ENCODE measurements at places on chromosomes 4 and X.
A peak's percentile ranks its signal among the peaks of the same experiment; 100 is the strongest.

GRCh38 chrX:47272013-47272408 lies 39.2 kb downstream of the USP11 start:
- DNase-seq = no peak

- no peak for DNase-seq
These were observed 563.1 kb upstream of the INTU start for GRCh38 chr4:127069675-127070074.

DNA sequence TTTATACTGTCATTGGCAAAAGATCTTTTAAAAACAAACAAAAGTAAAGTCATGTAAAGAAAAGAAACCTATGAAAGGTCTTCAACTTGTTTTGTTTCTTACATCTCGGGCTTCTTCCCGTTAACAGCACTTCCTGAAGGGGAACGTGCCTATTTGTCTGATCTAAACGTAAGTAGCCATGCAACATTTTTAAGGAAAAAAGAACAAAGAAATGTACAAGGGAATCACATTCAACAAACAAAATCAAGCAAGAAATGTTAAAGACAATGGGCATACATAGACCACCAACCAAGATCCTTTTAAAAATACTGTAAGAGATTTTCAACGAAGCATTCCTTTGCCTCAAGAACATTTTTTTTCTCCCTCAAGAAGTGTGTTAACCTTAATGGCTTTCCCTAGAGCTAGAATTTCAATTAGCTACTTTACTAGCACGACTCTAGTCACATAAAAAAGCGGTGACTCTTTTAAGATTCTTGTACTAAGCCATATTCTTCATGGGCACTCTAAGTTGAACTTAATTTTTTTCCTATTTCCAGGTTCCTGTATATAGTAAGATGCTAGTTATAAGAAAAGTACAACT lies 112.0 kb upstream of the TTC29 start:
- DNase-seq = no peak

DNA sequence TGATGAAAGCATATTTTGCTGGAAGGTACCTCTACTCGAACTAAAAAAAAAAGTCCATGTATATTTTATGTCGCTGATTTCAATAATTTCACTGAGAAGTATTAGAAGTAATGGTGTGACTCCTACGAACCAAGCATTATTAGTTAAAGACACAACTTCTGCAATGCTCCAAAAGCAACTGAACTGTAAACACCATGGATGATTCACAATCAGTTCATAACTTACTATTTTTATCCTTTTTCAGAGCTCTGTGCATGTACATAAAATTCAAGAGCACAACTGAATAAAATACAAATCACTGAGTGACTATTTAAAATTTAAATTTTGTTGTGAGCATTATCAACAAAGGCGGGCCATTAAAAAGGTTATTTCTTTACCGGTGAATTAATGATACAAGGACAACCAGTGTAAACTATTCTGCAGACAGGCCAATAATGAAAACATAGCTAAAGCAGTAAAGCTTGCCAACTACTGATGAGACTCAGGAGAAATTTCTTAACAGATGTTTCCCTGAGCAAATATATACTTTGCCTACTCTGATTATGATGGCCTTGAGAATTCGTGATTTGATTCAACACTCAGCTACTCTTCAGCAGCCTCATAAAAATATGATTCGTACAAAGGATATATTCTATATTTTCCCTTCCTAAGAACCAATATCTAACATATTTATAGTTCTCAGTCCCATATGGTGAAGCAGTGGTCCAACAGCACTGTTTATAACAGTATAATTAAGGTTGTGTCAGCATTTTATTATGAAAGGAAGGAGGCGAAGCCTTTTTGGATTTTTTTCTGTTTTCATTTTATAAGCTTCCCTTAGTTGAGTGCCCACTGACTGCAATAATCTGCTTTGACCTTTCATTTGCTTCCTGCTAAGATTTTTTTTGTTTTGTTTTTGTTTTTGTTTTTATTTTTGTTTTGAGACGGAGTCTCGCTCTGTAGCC lies 62.8 kb upstream of the NEIL3 start:
- no peak for DNase-seq

- DNase-seq = no peak
These were observed 1.0 kb downstream of the SH3KBP1 start for GRCh38 chrX:19886375-19886774.

- no peak for DNase-seq
These were observed 1.8 kb downstream of the CCNI start for GRCh38 chr4:77073981-77074380.

DNA sequence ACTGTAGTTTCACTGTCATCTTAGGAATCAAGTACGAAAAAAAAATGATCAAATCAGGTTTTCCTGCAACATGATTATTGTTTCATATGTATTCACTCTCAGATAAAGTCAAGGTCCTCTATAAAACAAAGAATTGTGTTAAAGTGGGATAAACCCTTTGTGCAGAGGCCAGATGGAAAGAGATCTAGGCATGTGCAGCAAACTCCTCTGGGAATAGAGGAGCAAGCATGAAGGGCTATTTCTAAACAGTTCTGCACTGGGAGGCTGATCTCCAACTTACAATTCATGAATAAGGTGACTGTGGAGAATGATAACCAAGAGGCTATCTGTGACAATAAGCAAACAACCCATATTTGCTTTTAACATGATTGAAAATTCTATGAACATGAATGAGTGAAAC lies 2.4 kb upstream of the WDFY3 start:
- DNase-seq = no peak

GRCh38 chr4:45944000-45944399 lies 179.9 kb downstream of the GABRG1 start:
- DNase-seq = no peak

- DNase-seq = no peak
These were observed 15.6 kb downstream of the OPHN1 start for GRCh38 chrX:68417651-68418050.

- DNase-seq = no peak
These were observed 399.6 kb upstream of the NDST3 start for GRCh38 chr4:117634716-117635115.

DNA sequence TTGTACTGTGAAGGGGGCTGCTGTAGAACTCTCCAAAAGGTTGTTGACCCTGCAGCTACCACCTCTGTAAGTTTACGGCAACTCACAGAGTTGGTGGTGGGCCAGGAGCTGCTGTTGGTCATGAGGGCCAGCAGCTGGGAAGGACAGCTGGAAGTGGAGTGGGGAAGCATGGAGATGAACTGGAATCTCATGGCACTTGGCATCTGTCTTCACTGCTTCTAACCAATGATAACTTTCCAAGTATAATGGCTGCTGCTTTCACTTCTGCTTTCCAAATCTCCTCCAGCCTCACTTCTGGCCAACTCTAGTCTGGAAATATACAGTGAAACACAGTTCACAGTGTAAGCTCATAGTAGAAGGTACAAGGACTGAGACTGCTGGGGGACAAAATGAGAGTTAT lies 126.5 kb upstream of the INTU start:
- no peak for DNase-seq

DNA sequence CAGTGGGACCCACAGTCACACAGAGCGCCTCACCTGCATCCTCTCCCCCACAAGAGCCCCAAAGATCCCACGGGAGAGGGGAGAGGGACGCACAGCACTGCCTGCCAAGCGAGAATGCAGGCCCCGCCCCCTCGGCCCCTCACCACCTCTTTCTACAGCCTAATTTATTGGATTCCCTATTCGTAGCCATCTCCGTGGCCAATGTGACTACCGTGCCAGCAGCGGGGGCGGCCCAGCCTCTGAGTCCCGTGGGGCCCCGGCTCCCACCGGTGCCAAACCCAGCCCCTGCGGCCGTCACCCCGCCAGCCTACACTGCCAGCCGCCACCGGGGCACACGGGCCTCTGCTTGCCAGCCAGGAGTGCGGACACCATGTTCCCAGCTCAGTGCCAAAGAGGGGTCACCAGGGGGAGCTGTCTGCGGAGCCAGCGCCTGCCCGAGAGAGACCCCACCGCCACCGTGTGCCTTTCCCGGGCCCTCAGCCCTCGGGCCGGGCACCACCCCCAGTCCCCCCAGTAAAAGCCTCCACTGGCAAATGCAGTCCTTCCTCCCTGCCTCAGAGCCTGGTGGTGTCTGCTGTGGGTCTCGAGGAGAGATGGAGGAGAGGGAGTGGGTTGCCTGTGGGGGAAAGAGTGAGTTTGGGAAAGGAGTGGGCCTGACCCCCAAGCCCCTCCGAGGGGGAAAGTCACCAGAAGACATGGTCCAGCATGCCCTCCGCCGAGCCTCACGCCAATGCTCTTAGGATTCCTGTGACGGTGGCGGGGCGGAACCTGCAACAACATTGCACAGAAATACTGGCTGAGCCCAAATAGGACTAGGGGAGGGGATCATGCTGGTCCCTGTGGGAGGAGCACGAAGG lies 19.6 kb upstream of the PLXNB3 start:
- no peak for DNase-seq

DNA sequence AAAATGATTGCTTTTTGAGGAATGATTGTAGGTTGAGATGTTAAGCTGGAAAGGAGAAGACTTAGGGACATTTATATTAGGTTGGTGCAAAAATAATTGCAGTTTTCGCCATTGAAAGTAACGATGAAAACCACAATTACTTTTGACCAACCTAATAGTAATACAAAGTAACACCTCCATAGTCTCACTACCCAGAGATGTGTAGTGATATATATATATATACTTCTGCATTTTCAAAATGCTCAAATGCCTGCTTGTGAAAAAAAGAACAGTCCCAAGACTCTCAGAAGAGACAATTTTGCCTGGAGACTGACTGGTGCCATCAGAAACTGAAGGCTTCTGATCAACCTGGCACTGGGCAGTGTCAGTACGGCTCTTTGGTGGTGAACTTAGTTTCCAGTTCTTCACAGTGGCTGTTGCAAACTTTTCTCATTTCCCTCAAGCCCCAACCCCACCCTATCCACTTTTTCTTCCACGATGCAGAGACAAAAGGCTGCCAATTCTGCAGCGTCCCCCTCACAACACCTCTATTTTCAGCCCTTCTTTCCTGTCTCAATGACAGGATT lies 35.1 kb upstream of the TAPT1 start:
- no peak for DNase-seq

DNA sequence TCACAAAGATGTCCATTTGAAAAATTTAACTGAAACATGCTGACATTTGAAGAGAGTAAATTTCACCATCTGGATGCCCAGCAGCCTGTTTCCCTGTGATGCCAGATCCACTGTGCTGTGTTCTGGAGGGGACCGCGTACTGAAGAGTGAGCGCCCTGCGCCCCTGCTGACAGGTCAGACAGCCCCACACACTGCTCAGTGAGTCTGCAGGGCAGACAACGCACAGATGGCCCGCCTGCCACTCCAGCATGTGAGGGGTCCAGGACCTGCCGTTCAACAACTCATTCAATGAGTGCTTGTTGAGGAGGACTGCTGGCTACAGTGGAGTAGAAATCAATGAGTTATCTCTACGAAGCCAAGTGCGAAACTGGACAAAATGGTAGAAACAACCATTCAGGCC lies 49.2 kb downstream of the FGFRL1 start:
- DNase-seq = no peak

DNA sequence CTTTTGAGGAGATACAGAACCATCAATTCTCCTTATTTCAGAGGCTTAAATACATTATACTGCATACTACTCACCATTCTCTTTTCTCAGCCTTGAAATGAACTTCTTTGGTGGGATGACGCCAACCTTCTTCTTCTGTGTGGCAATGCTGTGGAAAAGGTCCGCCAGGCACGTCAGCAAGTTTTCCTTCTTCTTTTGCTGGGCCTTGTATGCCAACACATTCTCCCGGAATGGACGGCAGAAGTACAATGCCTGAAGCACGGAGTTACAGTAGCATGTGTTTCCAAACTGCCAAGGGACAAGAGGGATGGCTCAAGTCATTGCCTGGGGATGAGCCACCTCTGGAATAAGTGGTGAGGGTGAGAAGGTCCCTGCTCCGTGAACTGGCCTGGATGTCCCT lies 31.2 kb downstream of the USP46 start:
- no peak for DNase-seq

- DNase-seq = no peak
These were observed 117.0 kb downstream of the ADAM29 start for GRCh38 chr4:175034986-175035705.

- DNase-seq = no peak
These were observed 89.2 kb downstream of the TMEM144 start for GRCh38 chr4:158299459-158300007.

- no peak for DNase-seq
These were observed 54.6 kb upstream of the RAPGEF2 start for GRCh38 chr4:159048166-159048886.

- DNase-seq = no peak
These were observed 86.4 kb downstream of the LDB2 start for GRCh38 chr4:16812041-16812440.

DNA sequence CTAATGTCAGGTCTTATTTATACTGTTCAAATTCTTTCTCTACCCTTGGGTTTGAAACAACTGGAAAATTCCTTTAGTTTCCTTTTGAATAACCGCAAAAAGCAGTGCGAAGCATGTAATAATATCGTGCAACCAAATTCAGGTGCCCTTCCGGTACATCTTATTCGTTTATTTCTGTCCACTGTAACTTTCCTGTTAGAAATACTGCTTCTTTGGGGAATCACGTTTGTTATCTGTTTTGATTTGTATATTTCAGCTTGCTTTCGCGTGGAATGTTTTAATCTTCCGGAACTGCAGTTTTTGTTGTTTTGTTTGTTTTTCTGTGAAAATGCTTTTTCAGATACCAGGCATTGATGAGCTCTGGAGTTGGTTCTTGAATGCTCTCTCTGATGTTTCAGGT lies 85.7 kb upstream of the HPRT1 start:
- DNase-seq = no peak

DNA sequence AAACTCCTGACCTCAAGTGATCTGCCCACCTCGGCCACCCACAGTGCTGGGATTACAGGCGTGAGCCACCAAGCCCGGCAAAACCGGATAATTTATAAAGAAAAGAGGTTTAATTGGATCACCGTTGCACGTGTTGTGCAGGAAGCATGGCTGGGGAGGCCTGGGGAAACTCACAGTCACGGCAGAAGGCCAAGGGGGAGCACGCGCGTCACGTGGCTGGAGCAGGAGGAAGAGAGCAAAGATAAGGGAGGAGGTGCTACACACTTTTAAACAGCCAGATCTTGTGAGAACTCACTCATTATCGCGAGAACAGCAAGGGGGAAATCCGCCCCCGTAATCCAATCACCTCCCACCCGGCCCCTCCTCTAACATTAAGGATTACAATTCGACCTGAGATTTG lies 177.9 kb upstream of the TENM3 start:
- no peak for DNase-seq

DNA sequence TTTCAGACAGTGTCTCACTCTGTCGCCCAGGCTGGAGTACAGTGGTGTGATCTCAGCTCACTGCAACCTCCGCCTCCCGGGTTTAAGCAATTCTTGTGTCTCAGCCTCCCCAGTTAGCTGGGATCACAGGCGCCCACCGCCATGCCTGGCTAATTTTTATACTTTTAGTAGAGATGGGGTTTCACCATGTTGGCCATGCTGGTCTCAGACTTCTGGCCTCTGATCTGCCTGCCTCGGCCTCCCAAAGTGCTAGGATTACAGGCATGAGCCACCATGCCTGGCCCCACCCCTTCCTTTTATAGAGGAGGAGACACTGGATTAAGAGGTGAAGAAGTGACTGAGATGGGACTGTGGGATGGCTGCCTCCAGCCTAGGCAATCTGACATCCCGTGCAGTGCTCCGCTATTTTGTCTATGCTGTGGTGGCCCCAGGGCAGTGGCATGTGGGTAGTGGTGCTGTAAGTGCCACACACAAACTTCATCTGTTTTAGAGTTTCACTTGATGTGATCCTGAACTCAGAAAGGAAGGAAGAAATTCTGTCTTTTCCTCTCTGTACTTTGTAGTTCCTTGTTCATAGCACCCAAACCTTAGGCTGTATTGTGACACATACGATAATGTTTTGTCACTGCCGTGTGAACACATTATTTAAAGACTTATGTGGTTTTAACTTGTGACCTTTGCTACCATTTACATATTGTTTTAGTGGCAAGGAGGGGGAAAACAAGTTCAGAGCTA lies 48.9 kb downstream of the FNIP2 start:
- peak; percentile 93 for DNase-seq

- peak; percentile 19 for DNase-seq
These were observed 126.5 kb downstream of the ADGRA3 start for GRCh38 chr4:22389240-22389870.
